ENCODE measurements at places on chromosomes 6 and 20.

DNA sequence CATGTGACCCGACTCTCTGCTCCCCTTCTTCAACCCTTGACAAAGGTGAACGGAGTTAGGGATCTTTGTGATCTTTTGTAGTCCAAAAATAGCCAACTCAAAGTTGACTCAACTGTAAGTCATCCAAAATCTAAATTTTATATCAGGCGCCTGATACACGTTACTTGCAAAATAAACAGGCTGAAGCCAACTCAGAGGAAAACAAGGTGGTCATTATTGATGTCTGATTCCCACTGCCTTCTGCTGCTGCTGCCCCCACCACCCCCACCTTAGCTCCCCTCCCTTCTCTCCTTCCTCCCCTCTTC is 13.2 kb upstream of the RNF8 start:
- no peak for DNase-seq

DNA sequence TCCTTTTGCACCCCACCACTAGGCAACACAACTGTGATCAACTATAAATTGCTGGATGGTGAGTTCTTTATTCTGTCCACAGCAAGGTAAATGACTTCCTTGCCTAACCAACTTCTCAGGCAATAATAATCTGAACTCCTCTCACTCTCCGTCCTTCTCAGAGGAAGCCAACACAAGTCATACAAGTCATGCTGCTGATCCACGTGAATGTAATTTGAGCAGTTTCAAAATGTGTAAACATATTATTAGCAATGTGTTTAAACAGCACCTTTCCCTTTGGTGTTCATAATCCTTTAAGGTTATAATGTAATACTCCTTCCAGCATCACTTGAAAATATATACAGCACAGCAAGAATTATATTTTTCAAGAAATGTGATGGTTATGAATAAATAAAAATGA is 127.9 kb downstream of the QRSL1 start:
- no peak for DNase-seq

DNA sequence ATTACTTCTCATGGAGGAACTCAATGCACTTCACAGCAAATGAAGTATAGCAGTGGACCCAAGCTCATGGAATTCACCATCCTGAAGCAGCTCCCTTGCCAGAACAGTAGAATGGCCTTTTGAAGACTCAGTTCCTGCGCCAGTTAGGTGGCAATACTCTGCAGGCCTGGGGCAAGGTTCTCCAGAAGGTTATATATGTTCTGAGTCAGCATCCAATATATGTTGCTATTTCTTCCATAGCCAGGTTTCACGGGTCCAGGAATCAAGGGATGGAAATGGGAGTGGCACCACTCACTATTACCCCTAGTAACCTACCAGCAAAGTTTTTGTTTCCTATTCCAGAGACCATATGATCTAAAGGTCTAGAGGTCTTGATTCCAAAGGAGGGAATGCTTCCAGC is 56.4 kb upstream of the CNKSR3 start:
- DNase-seq = no peak

GRCh38 chr6:131103296-131103695 is 32.0 kb upstream of the AKAP7 start:
- DNase-seq = no peak

DNA sequence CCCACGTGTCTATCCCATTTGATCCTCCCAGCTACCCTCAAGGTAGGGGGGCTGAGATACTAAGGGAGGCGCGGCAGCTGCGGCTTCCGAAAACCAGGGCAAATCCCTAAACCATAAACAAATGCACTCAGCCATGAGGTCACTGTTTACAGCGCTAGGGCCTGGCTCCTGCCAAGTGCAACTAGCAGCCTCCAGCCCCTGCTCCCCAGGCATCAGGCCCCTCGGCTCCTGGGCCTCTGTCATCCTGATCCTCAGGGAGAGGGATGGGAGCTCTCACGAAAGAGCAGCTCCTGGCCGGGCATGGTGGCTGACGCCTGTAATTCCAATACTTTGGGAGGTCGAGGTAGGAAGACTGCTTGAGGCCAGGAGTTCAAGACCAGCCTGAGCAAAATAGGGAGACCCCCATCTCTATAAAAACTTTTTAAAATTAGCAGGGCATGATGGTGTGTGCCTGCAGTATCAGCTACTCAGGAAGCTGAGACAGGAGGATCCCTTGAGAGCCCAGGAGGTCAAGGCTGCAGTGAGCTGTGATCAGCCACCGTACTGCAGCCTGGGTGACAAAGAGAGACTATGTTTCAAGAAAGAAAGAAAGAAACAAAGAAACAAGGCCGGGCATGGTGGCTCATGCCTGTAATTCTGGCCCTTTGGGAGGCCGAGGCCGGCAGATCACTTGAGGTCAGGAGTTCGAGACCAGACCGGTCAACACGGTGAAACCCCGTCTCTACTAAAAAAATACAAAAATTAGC is 42.5 kb upstream of the TLDC2 start:
- DNase-seq = no peak

DNA sequence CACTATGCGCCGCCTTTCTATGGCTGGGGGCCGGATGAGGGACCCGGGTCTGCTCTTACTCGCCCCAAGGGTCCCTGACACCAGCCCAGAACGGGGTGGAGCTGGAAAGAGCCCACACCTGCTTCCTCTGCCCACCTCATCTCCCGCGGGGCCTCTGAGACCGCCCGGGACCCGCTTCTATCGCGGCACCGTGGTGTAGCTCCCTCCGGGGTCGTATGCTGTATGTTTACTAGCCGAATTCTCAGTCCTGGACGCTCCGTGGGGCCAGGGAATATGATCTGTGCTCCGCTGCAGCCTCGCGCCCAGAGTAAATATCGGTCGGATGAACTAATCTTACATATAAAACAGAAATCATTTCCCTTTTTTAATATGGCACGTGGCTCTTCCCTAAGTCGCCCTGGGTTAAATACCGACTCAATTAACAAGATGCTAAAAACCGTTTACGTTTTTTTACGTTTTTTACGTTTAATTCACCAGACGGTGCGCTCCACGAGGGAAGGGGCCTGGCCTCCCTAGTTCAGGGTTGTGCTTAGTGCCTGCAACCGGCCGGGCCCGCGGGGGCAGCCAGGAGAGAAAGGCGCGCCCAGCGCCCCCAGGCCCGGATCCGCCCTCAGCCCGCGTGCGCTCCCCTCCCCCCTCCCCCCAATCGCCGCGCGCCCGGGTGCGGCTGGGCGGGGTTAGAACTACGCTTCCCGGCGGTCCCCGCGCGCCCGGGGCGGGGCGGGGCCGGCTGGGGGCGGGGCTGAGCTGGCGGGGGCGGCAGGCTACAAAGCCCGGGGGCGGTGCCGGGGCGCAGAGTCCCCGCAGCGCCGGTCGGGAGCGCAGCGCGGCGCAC is at the start of gene RBM38:
TSS of gene RBM38 (plus strand) at position 793 of the 835 bp plus-strand sequence. CDS start 186 bp downstream, outside the sequence.
- DNase-seq = peak; percentile 64

DNA sequence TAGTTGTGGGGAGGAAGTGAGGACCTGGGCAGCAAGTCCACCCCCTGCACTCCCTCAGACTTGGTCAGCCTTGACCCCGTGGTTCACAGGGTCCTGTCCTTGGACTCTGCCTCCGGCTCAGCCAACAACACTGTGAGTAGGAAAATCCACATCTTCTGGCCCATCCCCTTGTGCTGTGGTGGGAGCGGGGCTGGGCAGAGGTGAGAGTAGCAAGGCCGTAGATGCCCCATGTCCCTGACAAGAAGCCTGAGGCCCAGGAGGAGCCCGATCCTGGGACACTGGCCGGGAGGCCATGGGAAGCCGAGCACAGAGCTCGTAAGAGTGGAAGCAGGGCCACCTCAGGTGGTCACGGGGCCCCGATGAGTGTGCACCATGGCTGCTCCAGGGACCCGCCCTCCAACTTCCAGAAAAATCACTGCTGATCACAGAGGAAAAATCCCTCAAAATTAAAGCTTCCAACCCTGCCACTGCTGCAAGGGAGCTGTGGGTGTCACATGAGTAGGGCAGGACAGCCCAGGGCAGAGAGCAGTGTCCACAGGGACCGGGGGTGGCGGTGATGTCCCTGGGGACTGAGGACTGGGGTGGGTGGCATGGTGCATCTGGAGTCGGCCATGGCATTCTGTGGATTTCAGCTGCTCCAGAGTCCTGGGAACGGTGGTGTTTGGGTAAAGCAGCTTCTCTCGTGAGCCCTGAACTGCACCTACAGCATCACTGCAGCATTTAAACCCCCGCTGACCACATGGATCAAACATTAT is 189.4 kb downstream of the DLL1 start:
- DNase-seq = no peak

DNA sequence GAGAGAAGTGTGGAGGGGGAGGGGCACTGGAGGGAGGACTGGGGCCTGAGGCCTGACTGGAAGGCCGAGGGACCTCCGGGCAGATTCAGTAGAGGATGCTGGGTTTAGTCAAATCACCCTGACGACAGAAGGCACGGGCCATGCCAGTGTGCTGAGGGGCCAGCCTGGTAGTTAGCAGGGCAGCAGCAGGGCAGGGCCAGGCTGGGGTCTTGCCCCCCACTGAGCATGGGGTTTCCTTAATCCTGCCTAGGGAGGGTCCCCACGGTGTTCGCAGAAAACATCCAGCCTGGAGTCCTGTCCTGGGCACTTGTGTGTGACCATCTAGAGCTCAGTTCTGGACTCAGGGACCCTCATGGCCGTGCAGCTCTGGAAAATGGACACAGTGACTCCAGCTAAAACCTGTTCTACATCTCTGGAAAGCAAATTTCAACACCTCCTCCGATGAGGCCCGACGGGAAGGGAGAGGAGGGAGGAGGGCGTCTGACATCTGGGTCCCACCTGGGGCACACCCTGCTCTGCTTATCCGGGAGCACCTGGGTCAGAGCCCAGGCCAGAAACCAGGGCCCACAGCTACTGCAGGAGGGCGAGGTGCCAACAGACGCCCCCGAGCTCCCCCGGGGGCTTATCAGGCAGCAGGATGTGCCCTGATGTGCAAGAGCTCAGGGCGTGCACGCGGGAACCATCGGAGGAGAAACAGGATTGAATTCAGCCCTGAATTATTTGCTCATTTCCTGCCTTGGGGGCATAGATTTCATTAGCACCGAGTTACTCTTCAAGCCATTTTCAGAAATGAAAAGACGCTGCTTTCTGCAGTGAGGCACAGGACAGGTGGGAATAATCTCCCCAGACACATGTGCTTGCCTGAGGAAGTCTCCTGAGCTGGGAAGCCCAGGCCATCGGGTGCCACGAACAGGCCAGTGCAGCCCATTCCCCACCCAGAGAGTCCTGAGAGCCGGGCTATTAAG is 78.0 kb upstream of the MPC1 start:
- DNase-seq = no peak

GRCh38 chr6:166343150-166343487 is 774 bp upstream of the SFT2D1 start:
- DNase-seq = no peak

DNA sequence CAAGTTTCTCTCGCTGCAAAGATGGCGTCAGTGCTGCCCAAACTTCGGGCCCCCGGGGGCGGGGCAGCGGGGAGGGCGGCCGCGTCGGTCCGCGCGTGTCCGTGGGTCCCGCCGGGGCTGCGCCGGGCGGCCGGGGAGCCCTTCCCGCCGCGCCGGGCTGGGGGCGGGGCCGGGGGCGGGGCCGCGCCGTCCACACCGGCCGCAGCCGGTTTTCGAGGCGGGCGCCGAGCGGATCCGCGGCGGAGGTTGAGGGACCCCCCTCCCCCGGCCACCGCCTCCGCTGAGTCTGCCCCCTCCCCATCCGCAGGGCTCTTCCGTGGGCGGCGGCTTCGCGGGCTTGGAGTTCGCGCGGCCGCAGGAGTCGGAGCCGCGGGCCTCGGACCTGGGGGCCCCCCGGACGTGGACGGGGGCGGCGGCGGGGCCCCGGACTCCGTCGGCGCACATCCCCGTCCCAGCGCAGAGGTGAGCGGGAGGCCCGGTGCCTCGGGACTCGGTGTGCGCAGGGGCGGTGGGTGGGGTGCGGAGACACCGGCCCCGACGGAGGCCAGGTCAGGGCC is 572 bp downstream of the SLC2A4RG start:
- DNase-seq = peak; percentile 59

DNA sequence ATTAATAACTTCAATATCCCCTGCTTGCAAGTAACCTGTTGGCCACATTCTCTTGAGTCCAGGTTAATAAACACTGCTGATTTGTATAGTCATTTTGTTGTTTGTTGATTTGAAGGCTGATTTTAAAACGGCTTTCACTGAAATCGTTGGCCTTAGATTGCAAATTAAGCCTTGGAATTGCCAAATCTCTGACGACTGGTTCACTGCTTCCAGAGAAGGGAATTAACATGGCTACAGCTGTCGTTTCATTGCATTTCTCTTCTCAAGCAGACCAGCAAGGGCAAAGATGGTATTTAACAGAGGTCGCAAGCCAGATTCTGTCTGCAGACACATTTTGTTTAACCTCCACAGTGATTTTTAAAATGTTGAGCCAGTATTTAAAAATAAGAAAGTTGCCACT is 470.9 kb downstream of the TFAP2A start:
- DNase-seq = no peak

DNA sequence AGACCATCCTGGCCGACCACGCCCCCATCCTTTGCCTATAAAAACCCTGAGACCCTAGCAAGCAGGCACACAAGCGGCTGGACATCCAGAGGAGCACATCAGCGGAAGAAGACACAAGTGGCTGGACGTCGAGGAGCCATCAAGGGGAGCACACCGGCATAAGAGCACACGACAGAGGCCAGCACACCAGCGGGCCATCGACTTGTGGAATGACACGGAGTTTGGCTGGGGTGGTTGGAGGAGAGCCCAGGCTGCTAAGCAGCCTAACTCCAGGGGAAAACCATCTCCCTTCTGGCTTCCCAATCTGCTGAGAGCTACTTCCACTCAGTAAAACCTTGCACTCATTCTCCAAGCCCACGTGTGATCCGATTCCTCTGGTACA is 44.8 kb upstream of the BCLAF1 start:
- DNase-seq = no peak

GRCh38 chr6:14187406-14187805 is 69.8 kb downstream of the CD83 start:
- no peak for DNase-seq

DNA sequence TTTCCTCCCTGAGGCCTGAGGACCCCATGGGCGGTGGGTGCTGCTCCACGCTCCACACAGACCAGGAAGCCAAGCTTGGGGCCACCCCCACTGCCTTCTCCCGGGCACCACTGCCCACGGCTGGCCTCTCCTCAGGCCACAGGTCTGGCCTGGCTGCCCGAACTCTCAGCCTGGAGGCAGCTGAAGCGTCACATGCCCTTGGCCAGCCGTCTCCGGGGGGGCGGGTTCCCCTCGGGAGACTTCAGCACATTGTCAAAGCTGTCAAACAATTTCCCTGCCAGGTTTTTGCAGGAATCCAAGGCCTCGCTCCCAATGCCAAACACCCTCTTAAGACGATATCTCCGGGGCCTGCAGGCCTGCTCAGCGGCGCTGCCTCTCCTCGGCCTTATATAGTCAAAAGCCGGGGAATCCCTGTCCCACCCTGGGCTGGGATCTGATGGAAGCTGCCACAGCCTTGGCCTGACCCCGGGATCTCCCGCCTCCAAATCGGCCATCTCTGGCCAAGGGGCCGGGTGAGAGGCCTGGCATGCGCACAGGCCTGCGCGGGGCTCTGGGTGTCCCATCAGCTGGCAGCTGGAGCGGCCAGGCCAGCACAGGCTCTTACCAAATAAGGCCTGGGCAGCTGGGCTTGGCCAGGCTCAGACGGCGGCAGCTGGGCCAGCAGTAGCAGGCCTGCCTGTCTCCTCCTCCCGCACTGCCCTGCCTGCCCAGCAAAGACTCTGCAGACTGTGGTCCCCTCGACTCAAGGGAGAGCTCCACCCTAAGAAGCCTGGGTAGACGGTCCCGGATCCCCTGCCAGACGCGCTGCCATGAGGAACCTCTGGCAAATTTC is 49.7 kb downstream of the RBM38 start:
- no peak for DNase-seq

- no peak for DNase-seq
Measured at GRCh38 chr6:37025621-37026466, 20.4 kb downstream of the FGD2 start.
